T-helper 17 cell (primary cell): ENCODE measurements at places on chromosomes 5 and 9. TPM values are rescaled to one million over a fixed set of nuclear protein-coding genes. Genes with fewer than 3 reads are reported as not detected.

TEX48 gene
- not detected for total RNA-seq

CATSPER3 gene
- 0.50 TPM for total RNA-seq

GRCh38 chr9:36128349-36128748, 8.2 kb upstream of the GLIPR2 start:
- no peak for DNase-seq

GRCh38 chr9:13644675-13645074, 365.2 kb upstream of the MPDZ start:
- no peak for DNase-seq

DNA sequence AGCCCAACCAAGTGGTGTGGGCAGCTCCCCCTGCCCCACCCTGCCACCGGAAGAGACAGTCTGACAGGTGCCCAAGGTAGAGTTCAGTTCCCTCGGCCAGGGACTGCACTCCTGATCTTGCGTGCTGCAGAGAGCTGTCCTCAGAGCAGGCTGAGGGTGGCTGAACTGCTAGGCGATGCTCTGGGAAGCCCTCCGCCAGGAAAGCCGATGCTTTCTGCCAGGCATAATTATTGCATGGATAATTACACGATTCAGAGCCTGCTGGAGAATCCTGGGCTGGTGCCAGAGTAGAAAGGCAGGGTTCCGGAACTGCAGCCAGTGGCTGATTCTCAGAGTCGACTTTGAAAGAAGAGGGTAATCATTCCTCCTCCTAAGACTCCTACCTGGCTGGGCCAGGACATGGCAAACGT, 19.3 kb downstream of the KCNIP1 start:
- DNase-seq = no peak
